WERI-Rb-1 (cell line): ENCODE measurements at places on chromosomes 2 and 18.

GRCh38 chr2:19250906-19251305 lies 107.5 kb downstream of the OSR1 start:
- DNase-seq = no peak

- DNase-seq = no peak
Observed at GRCh38 chr2:31235504-31235902, 1.6 kb downstream of the EHD3 start.

DNA sequence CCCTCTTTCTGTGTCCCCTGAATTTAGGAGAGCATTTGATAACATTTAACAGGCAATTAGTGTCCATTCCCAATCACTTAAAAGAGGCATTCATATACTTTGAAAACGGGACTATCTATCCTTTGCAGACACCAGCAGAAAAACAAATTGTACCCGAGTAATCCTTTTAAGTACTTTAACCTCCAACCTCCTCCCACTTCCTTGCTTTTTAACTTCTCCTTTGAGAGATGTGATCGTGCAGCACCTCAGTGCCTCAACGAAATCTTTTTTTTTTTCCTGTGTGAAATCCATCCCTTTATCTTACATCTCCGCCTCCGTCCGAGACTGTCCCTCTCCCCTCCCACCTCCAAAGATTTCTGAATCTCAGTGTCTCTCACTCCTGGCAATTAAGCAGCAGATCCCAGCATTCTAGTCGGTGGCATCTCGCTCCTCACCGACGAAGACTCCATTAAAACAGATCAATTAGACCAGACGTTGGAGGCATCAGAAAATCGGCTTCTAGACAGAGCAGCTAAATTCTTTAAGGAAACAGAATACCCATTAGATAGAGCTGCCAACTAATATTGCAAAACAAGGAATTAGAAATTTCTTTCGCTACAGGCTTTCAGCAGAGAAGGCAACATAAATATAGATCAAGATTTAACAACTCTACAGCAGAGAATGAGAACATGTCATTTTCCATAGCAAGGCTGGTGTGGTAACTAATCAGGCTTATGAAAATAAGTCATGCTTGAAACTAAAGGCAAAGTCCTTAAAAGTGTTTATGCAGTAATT lies 1.9 kb upstream of the TMEFF2 start:
- no peak for DNase-seq

GRCh38 chr2:107325981-107326786 lies 440.2 kb upstream of the ST6GAL2 start:
- DNase-seq = no peak

- no peak for DNase-seq
Observed at GRCh38 chr2:26687801-26688200, 4.7 kb upstream of the KCNK3 start.

- DNase-seq = no peak
Observed at GRCh38 chr2:152508446-152508845, 173.5 kb downstream of the FMNL2 start.

GRCh38 chr2:113757138-113757657 lies 756 bp upstream of the SLC35F5 start:
- no peak for DNase-seq

DNA sequence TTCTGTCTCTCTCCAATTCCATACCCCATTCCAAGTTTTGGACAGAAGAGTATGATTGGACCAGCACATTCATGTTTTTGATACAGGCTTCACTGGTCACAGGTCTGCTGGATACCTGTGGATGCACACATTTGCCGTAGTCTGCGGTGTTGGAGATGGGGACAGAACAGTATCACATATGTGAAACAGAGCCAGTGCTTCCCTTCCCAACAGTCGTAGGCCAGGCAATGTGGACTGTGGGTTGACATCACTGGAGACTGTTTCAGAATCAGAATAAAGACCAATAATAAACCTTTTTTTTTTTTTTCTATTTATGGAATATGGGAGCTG lies 18.7 kb downstream of the ACSL3 start:
- DNase-seq = no peak

DNA sequence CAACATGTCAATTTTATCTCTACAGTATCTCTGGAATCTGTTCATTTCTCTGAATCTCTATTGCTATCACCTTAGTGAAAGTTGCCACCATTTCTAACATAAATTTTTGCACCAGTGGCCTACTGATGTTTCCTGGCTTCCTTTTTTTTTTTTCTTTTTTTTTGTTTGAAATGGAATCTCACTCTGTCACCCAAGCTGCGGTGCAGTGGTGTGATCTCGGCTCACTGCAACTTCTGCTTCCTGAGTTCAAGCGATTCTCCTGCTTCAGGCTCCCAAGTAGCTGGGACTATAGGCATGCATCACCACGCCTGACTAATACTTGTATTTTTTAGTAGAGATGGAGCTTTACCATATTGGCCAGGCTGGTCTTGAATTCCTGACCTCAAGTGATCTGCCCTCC lies 35.1 kb downstream of the KCNJ13 start:
- no peak for DNase-seq

DNA sequence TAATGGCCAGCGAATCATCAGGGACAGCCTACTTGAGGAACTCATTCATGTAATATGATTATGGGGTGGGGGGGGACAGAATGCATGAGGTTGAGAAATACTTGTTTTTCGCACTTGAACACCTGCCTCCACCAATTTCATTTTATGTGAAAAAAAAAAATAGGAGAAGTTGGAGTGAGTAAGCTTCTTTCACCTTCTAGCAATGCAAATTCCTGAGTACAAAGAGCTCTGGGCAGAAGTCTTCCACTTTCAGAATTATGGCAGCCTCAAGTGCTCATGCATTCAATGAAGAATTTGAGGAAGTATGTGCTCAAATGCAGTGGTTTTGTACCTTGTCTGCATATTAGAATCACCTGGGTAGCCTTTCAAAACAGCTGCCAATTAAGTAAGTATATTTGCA lies 40.1 kb upstream of the GPD2 start:
- DNase-seq = no peak

DNA sequence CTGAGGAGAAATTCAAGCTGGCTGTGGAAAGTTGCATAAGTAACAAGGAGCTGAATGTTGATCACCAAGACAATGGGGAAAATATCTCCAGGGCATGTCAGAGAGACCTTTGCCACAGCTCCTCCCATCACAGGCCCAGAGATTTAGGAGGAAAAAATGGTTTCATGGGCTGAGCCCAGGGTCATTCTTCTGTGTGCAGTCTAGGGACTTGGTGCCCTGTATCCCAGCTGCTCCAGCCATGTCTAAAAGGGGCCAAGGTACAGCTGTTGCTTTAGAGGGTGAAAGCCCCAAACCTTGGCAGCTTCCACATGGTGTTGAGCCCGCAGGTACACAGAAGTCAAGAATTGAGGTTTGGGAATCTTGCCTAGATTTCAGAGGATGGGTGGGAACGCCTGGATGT lies 439.8 kb upstream of the HNRNPA3 start:
- DNase-seq = no peak

DNA sequence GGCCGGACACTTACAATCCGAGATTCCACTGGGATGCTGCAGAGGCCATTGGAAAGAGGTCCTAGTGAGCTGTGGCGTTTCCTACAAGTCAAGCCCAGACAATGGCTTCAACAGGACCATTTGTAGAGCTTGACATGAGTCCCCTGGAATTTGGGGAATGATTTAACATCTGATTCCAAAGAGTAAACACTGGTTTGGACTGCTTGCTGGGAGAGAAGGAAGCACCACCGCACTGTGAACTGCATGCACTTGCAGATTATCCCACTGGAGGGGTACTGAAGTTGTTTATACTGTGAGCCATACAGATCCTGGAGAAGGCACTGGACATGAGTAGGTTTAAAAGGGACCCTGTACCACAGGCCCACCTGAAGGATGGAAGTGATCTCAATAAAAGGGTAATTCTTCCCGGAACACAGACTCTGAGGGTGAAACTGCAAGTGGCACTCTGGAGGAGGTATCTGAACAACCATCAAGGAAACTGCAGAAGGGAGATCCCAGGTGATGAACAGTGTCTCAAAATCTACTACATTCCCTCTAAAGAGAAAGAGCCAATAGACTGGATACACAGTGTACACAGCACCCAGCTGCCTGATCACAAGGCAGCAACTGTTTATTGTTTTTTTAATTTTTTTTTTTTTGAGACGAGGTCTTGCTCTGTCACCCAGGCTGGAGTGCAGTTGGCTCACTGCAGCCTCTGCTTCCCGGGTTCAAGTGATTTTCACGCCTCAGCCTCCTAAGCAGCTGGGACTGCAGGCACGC lies 4.3 kb upstream of the RAB6C start:
- DNase-seq = no peak

- DNase-seq = peak; percentile 38
Observed at GRCh38 chr2:58553937-58554336, 312.8 kb upstream of the FANCL start.

- DNase-seq = no peak
Observed at GRCh38 chr18:73261243-73261642, 393.5 kb upstream of the NETO1 start.

DNA sequence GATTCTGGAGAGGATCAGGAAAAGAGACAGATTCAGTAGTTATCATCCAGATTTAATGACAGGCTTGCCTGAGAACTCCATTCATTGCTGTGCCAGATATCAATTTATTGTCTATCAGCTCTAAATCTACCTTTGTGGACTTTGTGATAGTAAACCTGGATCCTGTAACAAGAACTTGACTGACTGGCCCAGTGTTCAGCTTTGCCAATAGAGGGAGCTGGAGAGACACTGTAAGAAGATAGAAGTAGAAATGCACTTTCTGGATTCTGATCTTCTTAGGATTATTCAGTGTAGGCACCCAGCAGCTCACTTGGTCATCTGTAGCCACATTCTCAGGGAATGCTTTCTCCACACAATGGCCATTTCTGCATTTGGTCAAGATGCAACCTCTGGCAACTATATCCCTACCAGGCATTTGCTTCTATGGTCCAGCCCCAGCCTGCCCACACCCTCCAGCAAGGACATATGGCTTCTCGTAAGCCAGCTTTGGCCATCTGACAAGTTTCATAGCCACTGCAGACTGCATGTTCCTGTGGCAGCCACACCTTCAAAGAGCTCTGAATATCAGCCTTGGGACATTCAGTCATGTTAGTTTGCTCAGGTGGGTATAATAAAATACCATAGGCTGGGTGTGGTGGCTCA lies 6.1 kb upstream of the SERPINB8 start:
- DNase-seq = peak; percentile 73

GRCh38 chr2:68828887-68829708 lies 42.1 kb downstream of the BMP10 start:
- DNase-seq = no peak

- DNase-seq = no peak
Observed at GRCh38 chr2:175937216-175937615, 64.9 kb downstream of the LNPK start.

GRCh38 chr2:175832866-175833265 lies 169.2 kb downstream of the LNPK start:
- no peak for DNase-seq

- DNase-seq = no peak
Observed at GRCh38 chr2:182907081-182907830, 40.8 kb upstream of the FRZB start.

GRCh38 chr18:22856870-22857269 lies 76.3 kb upstream of the RBBP8 start:
- no peak for DNase-seq

GRCh38 chr18:34880403-34880802 lies 160.8 kb upstream of the MAPRE2 start:
- no peak for DNase-seq

GRCh38 chr2:14626873-14627272 lies 5.6 kb upstream of the LRATD1 start:
- DNase-seq = no peak

- no peak for DNase-seq
Observed at GRCh38 chr2:62785216-62785615, 79.7 kb downstream of the EHBP1 start.

- peak; percentile 57 for DNase-seq
Observed at GRCh38 chr2:101150306-101151145, 656 bp downstream of the TBC1D8 start.

GRCh38 chr2:241853651-241854341 lies 4.9 kb downstream of the PDCD1 start:
- no peak for DNase-seq

DNA sequence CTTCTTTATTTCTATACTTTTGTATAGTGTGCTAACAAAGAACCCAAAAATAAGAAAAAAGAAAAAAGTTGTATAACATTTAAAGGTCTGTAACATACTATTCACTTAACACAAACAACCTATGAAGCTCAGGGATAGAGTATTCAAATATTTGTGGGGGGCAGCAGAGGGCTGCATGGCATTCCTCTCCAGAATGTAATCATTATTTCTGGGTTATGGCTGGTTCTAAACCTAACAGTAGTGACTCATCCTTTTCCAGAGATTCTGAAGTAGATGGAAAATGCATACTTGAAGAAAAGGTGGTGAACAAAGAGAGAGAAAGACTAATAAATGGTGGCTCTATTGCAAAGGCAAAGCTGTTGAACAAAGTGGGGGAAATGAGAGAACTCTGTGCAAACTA lies 249.4 kb downstream of the NRXN1 start:
- no peak for DNase-seq

DNA sequence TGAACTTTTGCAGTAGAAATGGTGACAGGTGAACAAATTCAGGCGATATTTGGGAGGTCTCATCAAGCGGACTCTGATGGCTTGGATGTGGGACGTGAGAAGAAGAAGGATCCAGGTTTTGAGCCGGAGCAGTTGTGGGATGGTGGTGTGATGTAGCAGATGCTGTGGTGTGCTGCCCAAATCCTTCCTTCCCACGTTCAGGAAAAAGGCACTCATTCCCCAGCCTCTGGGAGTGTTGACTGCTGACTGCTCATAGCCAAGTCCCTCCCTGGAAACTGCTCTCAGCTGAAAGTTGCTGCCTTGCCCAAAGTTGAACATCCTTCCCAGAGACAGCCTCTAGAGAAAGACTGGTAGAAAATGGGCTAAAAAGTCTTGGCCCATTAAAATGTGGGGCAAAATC lies 890.3 kb upstream of the ACVR2A start:
- no peak for DNase-seq

DNA sequence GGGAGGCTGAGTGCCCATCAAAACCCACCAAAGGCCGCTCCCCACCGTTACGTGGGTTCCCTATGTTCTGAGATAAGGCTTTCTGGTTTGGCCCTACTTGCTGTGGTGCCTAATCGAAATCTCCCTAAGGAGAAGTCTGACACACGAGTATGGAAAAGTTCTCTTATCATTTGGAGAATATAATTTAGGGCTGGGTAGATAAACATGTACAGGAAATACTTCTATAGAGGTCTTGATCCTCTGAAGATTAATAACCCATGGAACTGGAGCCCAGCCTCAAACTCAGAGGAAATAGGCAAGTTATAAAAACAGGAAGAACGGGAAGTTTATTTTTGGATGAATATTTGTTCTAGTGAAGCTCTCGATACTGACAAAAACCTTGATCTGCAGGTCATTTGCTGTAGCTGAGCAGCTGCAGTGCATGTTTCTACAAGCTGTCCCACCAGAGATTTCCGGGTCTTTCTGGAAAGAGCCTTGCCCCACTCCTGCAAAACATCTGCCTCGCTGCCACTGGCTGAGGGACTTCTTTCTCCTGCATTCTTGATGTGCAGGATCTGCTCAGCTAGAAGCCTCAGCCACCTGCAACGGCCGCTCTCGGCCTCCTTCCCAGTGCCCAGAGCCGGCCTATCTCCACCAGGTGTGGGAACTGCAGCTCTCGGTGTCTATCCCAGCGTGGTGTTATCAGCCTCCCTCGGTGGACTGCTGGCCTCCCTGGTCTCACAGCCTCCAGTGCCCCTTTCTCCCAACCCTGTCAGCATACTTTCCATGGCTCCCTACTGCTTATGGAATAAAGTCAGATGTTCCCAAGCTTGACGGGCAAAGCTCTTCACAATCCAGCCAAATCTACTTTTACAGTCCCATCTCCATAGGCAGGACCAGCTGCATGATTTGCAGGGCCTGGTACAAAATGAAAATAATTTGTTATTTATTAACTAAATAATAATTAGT lies 48.6 kb downstream of the SPRED2 start:
- no peak for DNase-seq

- no peak for DNase-seq
Observed at GRCh38 chr2:64008434-64009009, 10.7 kb downstream of the VPS54 start.

- DNase-seq = no peak
Observed at GRCh38 chr2:73964223-73964622, 20.5 kb upstream of the TET3 start.
